NCI-H2081 (cell line): ENCODE measurements at places on chromosomes 3 and 15.

GRCh38 chr3:111639316-111639715 is 44.2 kb upstream of the ZBED2 start:
- DNase-seq: no peak

DNA sequence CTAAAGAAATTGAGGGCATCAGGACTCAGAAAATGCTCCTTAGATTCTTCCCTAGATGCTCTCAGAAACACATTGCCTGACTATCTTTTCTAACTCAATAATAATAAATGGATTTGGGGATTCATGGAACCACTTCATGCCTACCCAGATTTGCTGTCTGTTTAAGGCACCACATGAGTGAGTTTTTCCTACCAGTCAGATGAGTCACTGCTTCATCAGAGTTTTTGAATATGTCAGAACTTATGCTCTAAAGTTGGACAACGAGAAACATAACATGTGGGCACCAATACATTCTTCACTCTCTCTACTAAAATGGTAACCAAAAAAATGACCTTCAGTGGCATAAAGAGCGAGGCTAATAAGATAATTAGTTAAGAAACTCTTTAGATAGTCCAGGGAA is 1135.1 kb downstream of the TUSC7 start:
- DNase-seq: no peak

GRCh38 chr3:194054540-194054939 is 81.4 kb upstream of the HES1 start:
- DNase-seq: no peak

DNA sequence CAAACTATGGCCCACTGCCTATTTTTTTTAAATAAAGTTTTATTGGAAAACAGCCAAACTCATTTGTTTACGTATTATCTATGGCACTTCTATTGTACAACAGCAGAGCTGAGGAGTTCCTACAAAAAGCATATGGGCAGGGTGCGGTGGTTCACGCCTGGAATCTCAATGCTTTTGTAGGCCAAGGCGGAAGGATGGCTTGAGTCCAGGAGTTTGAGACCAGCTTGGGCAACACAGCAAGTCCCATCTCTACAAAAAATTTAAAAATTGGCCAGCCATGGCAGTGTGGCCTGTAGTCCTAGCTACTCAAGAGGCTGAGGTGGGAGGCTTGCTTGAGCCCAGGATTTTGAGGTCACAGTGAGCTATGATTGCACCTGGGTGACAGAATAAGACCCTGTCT is 142.3 kb downstream of the RORA start:
- DNase-seq: no peak

DNA sequence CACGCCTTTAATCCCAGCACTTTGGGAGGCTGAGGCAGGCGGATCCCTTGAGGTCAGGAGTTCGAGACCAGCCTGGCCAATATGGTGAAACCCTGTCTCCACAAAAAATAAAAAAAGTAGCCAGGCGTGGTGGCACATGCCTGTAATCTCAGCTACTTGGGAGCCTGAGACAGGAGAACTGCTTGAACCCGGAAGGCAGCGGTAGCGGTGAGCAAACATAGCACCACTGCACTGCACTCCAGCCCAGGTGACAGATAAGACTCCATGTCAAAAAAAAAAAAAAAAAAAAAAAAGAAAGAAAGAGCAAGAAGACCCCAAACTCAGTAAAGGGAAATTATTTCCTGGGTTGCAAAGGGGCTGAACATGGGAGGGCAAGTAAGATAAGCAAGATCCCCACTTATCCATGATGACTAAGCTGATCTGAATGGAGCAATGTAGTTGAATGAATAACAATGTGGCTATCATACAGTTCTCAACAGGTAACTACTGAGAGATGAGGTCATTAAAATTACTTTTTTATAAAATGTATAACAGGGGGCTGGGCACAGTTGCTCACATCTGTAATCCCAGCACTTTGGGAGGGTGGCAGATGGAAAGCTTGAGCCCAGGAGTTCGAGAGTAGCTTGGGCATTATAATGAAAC is 46.0 kb downstream of the RBM15B start:
- no peak for DNase-seq
